ENCODE measurements at places on chromosomes 6 and 20.

DNA sequence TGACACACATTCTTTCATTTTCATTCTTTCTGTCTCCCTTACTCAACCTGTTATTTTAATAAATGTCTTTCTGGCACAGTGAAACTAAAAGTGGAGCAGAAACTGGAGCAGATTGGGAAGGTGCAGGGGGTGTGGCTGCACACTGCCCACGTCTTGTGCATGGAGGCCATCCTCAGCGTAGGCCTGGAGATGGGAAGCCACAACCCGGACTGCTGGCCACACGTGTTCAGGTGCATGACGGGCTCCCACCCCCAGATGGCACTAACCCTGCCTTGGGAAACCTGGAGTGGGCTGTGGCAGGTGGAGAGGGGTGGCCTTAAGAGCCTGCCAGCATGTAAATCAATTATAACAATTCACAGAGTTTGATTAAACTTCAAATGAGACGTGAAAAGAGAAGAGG is 71.4 kb upstream of the PBOV1 start:
- DNase-seq: no peak

- DNase-seq: no peak
Observed at GRCh38 chr6:102571236-102571908, 1177.9 kb downstream of the GRIK2 start.

GRCh38 chr6:162005372-162005771 is 722.2 kb downstream of the PRKN start:
- no peak for DNase-seq

- peak; percentile 8 for DNase-seq
Observed at GRCh38 chr20:47576516-47577033, 74.9 kb downstream of the NCOA3 start.

DNA sequence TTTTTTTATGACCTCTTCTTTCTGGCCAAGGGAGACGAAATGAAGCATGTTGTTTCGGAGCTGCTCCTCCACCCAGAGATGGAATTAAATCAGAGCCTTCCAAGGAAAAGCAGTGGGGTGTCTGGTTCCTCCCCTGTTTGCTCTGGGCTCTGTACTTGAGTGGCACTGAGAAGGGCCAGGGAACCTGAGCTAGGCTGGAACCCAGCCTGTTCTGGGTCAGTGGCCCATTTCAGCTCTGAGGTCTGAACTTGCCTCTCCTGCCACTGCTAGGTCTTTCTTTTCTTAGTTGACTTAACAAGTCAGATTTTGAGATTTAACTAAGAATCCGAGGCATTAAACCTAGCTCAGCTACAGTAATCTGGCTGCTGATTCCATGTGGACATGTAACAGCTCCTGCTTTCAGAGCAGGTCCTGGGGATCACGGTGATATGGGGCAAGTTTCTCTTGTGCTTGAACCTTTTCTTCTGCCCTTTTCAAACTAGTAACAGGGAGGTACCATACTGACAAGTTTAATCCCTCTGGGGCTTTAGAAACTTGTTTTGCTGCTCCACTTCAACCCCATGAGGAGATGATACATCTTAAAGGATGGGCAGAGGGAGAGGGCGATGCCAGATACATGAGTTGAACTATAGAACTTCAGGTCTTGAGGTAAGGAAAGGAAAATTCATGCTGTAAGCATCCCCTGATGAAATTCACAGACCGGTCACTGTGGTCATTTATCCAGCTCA is 101.1 kb downstream of the SLC24A3 start:
- DNase-seq: no peak

DNA sequence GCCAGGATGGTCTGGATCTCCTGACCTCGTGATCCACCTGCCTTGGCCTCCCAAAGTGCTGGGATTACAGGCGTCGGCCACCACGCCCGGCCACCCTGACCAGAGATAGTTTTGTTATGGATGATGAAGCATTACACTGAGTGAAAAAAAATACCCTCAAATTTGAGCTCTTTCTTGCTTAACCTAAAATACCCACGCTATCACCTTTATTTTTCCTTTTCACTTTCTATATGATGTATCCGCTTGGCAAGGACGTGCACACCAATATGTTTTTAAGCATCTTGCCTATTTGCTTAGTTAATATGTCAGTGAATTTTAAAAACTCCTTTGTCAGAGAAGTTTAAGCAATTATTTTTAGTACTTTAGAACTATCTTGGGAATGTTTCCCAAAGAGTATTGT is 150.4 kb downstream of the INSM1 start:
- DNase-seq: no peak

DNA sequence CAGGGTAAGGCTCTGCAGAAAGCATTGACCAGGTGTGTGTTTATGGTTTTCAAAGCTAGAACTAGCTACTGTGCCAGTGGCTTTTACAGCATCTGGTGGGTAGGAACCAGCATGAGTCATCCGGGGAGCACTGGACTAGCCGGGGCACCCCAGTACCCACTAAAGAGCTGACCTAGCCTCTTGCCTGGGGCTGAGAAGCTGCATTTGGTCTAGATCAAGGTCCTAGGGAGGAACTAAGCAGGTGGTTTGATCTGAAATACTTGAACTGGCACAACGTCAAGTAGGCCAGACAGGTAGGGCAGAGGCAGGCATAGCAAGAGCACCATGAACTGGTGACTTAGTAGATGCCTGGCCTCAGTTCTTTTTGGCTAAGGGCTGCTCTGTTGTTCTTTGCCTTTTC is 109.8 kb upstream of the PTPRK start:
- no peak for DNase-seq

DNA sequence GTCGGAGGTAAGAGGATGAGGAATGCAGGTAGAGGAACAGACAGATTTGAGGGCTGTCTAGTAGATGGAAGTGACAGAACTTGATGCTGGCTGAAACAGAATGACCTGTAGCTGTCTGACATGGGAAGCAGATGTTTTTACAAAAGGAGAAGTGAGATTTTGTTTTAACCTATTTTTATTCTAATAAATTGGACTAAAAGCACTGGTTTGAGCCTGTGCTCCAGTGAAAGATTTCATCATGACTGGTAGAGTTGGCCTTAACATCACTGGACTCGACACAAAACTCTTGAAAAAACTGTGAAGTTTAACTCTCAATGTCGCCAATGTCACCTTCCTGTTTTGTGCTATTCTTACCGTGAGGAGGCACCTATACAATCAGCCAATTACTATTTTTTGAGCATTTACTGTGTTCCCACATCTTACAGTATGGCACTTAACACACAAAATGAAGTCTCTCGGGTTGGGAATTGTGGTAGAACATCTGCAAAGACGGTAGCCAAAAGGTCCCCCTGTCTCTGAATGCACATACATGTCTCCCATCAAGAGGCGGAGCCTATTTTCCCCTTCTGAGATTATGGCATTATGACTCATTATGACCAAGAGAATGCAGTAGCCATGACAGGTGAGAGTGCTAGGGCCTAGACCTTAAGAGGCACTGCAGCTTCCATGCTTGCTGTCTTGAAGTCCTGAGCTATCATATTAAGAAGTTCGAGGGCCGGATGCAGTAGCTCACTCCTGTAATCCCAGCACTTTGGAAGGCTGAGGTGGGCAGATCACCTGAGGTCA is 93.2 kb downstream of the FOXF2 start:
- DNase-seq: no peak

- no peak for DNase-seq
Observed at GRCh38 chr20:57868310-57868709, 158.5 kb upstream of the PMEPA1 start.

- DNase-seq: no peak
Observed at GRCh38 chr20:64109831-64110391, 2.5 kb upstream of the NPBWR2 start.

- DNase-seq: no peak
Observed at GRCh38 chr6:162701551-162701950, 26.0 kb downstream of the PRKN start.

- DNase-seq: no peak
Observed at GRCh38 chr20:45948261-45948733, 13.8 kb downstream of the PCIF1 start.

- DNase-seq: peak; percentile 72
Observed at GRCh38 chr6:157981395-157982101, at the start of gene SYNJ2. SYNJ2 (plus strand) TSS chr6:157981863; CDS start chr6:157981962, 99 bp downstream.

- no peak for DNase-seq
Observed at GRCh38 chr20:688809-689212, 13.2 kb upstream of the SCRT2 start.

- no peak for DNase-seq
Observed at GRCh38 chr6:52333840-52334200, 28.1 kb upstream of the PAQR8 start.

DNA sequence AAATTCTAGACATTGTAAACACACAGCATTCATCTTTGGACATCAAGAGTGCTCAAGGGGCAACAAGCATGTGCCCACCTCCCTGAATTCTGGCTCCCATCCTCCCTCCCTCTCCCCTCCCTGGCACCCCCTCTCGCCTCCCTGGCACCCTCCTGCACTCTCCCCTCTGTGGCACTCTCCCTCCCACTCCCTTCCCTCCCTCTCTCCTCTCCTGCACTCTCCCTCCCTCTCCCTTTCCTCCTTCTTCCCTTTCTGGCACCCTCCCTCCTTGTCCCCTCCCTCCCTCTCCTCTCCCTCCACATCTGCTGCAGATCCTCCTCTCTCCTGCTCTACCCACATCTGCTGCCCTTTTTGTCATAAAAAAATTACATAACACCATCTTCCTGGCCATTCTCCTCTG is 113.0 kb upstream of the SLC22A23 start:
- DNase-seq: no peak

DNA sequence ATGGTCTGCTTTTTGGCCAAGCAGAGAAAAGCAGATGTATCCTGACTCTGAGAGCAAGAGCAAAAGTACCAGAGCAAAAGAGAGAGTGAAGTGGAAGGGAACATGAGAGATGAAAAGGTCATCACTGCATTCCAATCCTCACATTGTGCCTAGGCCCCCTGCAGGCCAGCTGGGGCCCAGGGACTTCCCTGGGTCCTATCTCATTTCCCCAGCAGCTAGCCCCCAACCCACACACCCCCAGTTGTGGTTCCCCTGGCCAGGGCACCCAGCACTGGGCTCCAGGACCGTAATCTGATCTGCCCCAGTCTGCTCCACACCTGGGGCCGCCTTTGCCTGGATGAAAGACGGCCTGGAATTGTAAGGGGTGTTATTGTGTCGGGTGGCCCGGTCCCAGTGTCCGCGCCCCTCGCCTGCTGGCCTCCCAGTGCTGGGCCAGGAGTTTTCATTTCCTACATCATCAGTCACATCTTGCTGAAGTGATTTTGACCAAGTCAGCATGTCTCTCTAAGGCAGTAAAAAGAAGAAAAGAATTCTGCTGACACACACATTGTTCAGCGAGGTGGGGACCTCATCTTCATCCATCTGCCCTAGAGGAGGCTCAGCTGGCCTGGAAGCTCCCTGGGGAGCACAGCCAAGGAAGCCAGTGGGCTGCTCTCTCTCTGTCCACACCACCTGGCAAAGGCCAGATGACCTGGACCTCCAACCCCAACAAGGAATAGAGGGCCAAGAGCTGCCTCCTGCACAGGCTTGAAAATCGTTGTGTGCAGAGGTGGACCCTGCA is 4.0 kb upstream of the BMP7 start:
- no peak for DNase-seq

GRCh38 chr20:47349365-47350180 is 6.9 kb downstream of the ZMYND8 start:
- no peak for DNase-seq

- DNase-seq: no peak
Observed at GRCh38 chr6:148328876-148329555, 13.6 kb upstream of the SASH1 start.

GRCh38 chr6:111579816-111580215 is 25.9 kb downstream of the TRAF3IP2 start:
- DNase-seq: no peak

GRCh38 chr20:59221707-59222252 is 58.2 kb downstream of the ZNF831 start:
- DNase-seq: no peak

DNA sequence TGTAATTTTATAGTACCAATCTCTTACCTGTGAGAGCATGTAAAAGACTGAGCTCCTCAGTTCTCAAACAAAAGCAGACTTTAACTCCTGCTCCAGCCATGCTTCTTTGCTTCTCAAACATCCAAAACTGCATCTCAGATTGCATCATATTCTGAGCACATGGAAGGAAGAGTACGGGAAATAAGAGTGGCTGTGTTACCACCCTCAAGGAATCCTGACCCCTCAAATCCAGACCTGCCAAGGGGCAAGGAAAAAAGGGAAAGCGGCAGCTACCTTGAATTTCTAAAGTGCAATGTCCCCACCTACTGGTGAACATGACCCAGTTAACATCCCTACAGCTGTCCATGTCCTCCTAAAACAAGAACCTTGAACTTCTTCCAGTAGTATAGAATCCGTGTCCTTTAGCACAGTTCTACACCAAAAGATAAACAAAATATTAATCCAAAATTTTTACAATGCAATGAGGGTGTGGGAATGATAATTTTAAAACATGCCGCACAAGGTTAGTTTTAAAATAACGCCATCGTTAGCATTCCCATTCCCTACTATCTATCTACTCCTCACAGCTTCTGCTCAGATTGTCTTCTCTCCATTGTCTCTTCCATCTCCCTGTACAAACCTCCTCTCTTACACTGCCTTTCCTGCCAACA is 34.1 kb upstream of the HLA-DQB1 start:
- DNase-seq: peak; percentile 60

DNA sequence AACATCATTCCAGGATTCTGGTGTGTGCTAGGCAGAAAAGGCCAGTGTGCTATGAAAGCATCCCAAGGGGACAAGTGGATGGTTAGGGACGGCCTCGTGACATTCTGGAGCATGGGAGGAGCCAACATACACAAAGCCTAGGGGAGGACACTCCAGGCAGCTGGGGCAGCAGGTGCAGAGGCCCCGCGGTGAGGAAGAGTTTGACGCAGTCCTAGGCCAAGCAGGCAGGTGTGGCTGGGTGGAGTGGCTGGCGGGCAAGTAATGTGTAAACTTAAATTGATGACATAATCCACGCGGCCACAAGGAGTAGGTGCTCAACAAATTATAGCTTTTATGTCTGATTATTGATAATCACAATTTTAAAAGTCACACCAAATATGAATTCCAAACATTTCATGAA is 93.6 kb downstream of the TMEM242 start:
- DNase-seq: no peak

- no peak for DNase-seq
Observed at GRCh38 chr6:109736273-109737025, 45.4 kb downstream of the FIG4 start.

DNA sequence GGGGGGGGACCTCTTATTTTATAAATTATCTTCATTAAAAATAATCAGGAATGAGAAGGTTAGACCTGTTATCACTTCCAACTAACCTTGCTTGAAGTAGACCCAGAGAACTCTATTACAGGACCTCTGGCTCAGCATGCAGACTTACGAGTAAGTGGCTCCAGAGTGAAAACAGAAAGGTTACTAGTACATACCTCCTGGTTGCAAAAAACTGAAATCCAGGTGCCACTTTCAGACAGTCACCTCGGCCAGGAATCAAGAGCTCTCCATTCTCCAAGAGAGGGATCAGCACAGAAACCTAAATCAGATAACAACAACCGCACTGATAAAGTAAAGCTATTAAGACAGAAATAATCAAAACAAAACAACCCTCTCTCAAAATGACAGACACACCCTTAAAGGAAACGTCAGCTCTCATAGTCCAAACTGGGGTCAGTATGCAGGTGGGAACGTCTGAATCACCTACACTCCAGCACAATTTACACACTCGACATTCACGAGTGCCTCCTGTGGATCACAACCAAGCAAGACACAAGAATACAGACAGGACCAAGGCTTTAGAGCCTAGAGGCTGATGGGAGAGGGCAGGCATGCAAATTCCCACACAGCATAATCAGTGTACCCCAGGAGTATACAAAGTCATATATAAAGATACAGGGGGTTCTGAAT is 31.8 kb downstream of the MDN1 start:
- no peak for DNase-seq
